ENCODE measurements at places on chromosomes 2 and 18.

GRCh38 chr18:80056095-80056494 lies 21.9 kb downstream of the RBFA start:
- no peak for DNase-seq

DNA sequence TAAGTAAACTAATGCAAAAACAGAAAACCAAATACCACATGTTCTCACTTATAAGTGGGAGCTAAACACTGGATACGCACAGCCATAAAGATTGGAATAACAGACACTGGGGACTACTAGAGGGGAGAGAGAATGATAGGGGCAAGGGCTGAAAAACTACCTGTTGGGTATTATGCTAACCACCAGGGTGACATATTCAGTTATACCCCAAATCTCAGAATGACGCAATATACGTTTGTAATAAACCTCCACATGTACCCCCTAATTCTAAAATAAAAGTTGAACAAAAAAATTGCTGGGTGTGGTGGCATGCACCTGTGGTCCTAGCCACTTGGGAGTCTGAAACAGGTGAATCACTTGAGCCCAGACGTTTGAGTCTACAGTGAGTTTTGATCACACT lies 157.2 kb downstream of the EXOC6B start:
- DNase-seq = no peak

DNA sequence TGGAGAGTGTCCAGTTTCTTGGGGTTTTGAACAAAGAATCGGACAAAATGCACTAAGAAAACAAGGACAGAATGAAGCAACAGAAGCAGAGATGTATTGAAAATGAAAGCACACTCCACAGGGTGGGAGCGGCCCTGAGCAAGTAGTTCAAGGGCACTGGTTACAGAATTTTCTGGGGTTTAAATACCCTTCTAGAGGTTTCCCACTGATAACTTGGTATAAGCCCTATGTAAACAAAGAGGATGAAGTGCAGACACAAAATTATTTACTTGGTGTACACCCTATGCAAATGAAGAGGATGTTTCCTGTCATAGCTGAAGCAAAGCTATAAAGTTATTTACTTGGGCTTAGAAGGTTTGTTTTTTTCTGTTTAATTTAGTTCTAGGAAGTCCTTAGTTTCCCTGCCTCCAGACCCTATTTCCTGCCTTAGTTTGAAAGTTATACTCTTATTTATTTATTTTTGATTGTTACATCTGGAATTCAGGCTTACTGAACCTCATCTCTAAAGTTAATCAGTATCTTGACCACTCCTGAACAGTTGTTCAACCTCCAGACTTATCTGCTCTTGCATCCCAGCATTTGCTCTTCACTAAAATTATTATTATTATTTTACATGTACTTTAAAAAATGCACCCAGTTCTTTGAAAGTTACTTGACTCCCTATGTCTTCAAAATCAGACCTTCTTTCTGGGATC lies 193.5 kb downstream of the SPP2 start:
- no peak for DNase-seq

GRCh38 chr2:219179601-219180465 lies 1.8 kb downstream of the RETREG2 start:
- no peak for DNase-seq

- DNase-seq = no peak
These were observed 10.6 kb downstream of the LDLRAD4 start for GRCh38 chr18:13229001-13229671.

- DNase-seq = no peak
These were observed 748 bp downstream of the LIPG start for GRCh38 chr18:49562481-49563129.

- DNase-seq = no peak
These were observed 10.4 kb downstream of the METTL21A start for GRCh38 chr2:207614824-207615223.

DNA sequence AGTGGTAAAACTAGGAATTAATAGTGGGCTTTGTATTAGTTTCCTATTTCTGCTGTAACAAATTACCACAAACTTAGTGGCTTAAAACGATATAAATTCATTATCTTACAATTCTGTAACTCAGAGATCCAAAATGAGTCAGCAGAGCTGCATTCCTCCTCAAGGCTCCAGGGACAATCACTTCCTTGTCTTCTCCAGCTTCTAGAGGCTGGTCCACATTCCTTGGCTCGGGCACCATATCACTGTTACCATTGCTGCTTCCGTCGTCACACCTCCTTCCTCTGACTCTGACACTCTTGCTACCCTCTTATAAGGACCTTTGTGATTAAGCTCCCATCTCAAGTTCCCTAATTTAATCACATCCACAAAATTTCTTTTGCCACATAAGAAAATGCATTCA lies 567.8 kb upstream of the KLHL29 start:
- no peak for DNase-seq

DNA sequence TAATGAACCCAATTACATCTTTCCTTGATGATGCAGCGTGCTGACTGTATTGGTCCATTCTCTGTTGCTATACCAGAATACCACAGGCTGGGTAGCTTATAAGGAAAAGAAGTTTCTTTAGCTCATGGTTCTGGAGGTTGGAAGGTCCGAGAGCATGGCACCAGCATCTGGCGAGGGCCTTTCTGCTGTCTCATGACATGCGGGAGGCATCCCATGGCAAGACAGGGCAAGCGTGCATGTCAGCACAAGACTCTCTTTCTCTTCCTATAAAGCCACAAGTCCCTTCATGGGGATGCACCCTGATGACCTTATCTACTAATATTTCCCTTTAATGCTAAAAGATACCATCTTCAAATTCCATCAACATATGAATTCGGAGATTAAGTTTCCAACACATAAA lies 122.8 kb upstream of the FHL2 start:
- DNase-seq = no peak

DNA sequence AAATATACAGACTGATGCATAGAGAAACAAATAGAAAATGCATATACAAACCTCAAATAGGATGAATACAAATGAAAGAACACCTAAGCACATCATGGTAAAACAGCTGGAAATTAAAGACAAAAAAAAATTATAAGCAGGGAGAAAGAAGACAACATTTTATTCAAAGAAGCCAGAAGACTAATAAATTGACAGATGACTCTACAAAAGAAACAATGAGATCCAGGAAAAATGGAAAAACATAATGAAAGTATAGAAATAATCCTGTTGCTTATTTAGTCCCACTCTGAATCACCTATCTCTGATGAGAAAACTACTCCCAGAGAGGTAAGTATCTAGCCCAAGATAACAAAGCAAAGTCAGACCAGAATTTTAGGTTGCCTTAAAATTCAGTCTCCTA lies 143.4 kb downstream of the RBM43 start:
- no peak for DNase-seq

DNA sequence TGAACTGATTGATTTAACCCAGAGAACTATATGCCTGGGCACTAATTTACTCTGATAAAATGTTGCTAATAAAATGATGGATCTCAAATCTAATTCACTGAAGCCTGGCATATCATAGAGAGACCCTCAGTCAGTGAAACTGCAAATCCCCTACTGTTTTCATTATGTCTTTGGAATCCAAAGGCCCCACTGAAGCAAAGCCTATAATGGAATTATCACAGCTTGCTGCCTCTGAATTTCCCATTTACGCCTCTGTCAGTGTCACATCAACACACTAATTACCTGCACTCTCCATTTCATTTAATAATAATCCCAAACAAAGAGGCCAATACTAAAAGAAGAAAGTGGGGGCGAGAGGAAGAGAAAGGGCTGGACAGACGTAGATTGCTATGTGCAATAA lies 470.9 kb downstream of the MBD2 start:
- DNase-seq = no peak

Data from GM12878 (cell line).